Dorsolateral prefrontal cortex (tissue), 122 donors: ENCODE measurements at places on chromosomes 2 and 18.

- no peak for DNase-seq
These were observed 35.8 kb upstream of the GRB14 start for GRCh38 chr2:164657129-164657528.

GRCh38 chr18:38786906-38787305, 1221.3 kb upstream of the CELF4 start:
- no peak for DNase-seq

DNA sequence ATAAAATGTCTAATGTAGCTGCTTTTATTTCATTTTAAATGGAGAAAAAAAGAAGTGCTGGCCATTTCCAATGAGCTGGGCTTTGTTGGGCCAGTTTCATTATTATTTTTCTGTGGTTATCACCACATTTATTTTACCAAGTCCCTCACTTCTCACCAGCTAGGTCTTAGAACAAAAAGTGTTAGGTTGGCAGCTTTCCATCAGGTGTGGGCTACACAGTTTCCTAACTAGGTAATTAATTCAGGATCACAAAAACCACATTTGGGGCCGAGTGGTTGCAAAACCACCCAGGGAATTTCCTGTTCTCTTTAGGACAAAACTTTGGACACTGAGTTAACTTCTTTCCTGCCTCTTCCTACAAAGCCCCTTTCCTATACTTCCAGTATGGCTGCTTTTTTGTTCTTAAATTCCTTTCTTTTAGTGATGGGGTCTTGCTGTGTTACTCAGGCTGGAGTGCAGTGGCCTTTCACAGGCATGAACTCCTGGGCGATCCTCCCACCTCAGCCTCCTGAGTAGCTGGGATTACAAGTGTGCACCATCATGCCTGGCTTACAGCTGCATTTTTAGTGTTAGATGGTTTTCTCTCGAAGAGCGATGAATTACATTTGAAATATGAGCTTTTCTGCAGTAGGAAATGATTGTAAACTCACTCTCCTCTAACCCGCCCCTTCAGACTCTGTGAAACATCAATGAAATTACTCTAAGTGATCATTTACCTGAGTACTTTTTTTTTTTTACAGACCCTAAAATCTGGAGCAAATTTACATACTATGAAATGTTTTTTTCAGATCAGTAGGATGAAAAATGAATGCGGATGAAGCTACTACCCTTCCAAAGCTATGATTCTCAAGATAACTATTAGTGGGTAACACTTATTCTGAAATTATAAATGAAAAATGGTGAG, 2.6 kb upstream of the ZFP36L2 start:
- no peak for DNase-seq

GRCh38 chr2:69200107-69200520, 186.9 kb downstream of the GFPT1 start:
- no peak for DNase-seq

GRCh38 chr2:72289283-72289682, 141.6 kb upstream of the CYP26B1 start:
- DNase-seq: no peak

GRCh38 chr2:237685408-237685807, 58.0 kb downstream of the LRRFIP1 start:
- DNase-seq: no peak

- DNase-seq: no peak
These were observed 145.8 kb downstream of the LAMA3 start for GRCh38 chr18:23835091-23835490.

- no peak for DNase-seq
These were observed 84.4 kb downstream of the TPGS2 start for GRCh38 chr18:36744261-36744876.

GRCh38 chr2:151470556-151470955, 60.9 kb downstream of the RIF1 start:
- no peak for DNase-seq

DNA sequence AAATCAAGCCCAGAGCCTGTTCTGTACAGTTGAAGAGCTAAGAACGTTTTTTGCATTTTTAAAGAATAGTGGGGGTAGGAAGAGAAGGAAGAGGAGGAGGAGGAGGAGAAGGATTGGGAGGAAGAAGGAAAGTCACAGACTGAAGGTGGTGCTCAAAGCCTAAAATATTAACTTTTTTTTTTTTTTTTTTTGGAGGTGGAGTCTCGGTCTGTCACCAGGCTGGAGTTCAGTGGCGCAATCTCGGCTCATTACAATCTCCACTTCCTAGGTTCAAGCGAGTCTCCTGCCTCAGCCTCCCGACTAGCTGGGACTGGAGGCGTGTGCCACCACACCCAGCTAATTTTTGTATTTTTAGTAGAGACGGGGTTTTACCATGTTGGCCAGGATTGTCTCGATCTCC, 18.3 kb upstream of the KLHL29 start:
- DNase-seq: no peak

DNA sequence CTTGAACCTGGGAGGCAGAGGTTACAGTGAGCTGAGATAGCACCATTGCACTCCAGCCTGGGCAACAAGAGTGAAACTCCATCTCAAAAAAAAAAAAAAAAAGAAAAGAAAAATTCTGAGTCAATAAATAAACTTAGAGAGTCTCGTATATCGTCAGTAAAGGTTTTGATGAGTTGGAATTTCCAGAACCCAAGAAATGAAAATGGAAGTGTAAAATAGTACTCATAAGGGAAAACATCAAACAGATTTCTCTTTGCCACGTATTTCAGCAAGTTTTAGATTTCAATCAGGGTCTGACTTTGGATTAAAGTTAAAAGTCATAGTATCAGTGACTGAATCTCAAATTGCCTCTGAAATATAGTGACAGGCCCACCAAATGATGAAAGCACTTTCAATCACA, 71.4 kb upstream of the SPOPL start:
- DNase-seq: no peak

GRCh38 chr2:241070811-241071676, 31.0 kb downstream of the MTERF4 start:
- no peak for DNase-seq

- no peak for DNase-seq
These were observed 4.7 kb downstream of the D2HGDH start for GRCh38 chr2:241739177-241739576.

GRCh38 chr2:132991471-132992045, 321.6 kb upstream of the LYPD1 start:
- no peak for DNase-seq

- DNase-seq: no peak
These were observed 32.4 kb downstream of the ASB1 start for GRCh38 chr2:238459081-238459629.

DNA sequence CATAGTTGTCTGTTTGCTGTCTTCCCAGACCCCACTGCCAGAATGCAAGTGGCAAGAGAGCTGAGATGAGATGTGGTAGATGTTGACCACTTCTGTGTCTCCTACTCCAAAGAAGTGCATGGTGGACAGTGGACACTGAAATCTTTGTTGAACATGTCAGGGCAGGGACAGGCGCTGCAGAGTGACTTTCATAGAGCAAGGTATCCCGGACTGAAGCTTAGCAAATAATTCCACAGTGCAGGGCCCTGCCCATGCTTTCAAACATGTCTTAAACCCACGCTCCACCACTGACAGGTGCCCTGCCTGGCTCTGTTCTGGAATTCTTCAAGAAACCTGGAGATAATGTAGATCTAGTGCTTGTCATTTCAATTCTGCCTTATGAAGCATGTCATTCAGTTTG, 470.5 kb upstream of the ID2 start:
- no peak for DNase-seq

DNA sequence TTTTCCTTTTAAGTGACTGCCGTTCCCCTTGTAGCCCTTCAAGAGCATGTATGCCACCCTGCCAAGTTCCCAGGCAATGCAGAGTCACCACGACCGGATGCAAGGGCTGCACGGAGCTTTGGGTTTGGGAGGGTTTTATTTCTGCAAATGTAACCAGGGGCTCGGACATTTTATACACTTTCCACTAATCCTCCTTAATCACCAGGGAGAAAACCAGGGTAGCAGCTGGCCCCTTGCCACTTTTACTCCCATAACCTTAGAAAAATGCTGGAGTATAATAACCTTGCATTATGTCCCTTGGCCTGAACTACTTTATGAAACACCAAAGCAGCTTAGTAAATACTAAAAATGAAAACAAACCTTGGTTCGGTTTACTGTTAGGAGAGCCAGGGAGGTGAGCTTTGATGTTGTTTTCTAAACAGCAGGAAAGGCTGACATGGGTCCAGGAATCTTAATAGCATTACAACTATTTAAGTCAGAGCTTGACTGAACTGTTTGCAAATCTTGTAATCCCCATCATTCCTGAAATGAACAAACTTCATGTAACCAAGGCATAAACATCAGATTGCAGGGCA, 152.8 kb upstream of the RIOK3 start:
- DNase-seq: no peak

GRCh38 chr18:44526705-44527415, 153.8 kb upstream of the SETBP1 start:
- no peak for DNase-seq

GRCh38 chr2:237464757-237465391, 22.2 kb upstream of the MLPH start:
- DNase-seq: no peak

DNA sequence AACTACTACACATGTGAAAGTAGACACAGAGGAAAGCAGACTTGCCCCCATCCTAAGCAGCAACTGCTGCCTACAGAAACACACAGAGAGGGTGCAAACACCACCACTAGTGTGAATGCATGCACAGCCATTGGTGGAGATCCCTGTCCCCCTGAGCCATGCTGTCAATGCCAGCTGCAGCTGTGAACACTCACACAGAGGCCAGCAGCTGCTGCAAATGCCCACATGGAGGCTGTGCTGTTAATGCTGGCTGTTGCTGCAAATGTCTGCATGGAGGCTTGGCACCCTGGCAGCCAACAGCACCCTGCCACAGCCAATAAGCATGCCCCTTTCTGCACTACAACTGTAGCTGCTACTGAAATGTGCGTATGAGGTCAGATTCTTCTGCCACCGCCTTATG, 355.0 kb downstream of the LNPK start:
- DNase-seq: no peak

DNA sequence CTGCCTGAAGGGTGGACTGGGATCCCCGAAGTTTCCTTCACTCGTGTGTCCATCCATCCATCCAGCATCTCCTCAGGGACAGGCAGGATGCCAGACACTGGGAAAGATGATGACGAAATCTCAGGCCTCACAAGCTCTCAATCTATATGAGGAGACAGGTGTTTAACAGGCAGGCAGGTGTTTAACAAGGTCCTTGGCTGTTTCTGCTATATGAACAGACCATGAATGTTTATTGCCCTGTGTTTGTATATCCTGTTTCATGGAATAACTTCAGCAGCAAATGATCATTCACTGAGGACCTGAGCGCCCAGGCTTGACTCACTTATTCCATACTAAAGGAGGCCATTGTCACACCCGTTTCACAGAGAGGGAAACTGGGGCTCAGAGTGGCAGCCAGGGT, 685.8 kb upstream of the HS6ST1 start:
- DNase-seq: no peak

- DNase-seq: no peak
These were observed 343.3 kb downstream of the CYP26B1 start for GRCh38 chr2:71804281-71804751.

GRCh38 chr2:163737190-163737439, 1.3 kb upstream of the FIGN start:
- DNase-seq: no peak

DNA sequence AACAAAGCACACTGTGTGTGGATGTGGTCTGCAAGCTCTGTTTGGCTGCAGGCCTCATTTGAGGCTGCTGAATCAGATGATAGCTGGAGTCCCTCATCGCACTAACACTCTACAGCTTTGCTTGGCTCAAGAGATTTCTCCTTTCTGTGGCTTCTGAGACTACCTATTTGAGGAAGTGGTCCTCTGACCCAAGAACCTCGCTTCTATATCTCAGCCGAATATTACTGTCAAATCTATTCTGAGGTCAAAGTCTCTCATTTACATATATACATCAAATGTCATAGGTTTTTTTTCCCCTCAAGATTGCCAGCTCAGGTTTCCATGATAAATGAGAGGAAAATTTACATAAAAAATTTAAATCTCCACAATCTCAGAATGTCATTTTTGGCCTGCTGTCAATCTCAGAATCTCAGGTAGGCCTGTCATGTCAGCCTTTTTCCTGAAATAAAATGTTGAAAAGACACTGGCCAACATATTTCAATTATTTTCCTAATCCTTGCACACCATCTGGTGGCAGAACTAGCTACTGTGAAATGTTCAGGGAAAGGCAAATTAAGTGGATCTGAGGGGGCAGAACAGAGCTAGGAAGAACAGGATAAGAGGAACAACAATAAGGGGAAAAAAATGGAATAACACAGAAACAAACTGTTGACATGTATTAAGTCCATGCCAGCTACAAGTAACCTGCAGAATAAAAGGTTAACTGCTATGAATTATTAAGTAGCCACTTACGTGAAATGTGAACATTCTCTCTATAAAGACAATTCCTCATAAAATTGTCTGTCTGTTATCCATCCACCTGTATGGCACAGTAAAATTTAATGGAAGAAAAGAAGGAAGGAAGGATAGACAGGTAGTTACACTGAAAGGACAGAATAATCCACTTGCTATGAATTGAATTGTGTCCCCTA, 39.3 kb downstream of the AP1S3 start:
- DNase-seq: no peak

- DNase-seq: no peak
These were observed 4.7 kb downstream of the CYTIP start for GRCh38 chr2:157438863-157439823.

- peak; percentile 51 for DNase-seq
These were observed 1.7 kb downstream of the TBC1D8 start for GRCh38 chr2:101149241-101150192.

GRCh38 chr2:37602040-37602439, 69.4 kb downstream of the CDC42EP3 start:
- DNase-seq: no peak

- DNase-seq: no peak
These were observed 16.2 kb upstream of the ZCCHC2 start for GRCh38 chr18:62506495-62507143.

- no peak for DNase-seq
These were observed 104.5 kb upstream of the TAF1B start for GRCh38 chr2:9738535-9739496.

- no peak for DNase-seq
These were observed 99.4 kb upstream of the PID1 start for GRCh38 chr2:229370509-229370908.

DNA sequence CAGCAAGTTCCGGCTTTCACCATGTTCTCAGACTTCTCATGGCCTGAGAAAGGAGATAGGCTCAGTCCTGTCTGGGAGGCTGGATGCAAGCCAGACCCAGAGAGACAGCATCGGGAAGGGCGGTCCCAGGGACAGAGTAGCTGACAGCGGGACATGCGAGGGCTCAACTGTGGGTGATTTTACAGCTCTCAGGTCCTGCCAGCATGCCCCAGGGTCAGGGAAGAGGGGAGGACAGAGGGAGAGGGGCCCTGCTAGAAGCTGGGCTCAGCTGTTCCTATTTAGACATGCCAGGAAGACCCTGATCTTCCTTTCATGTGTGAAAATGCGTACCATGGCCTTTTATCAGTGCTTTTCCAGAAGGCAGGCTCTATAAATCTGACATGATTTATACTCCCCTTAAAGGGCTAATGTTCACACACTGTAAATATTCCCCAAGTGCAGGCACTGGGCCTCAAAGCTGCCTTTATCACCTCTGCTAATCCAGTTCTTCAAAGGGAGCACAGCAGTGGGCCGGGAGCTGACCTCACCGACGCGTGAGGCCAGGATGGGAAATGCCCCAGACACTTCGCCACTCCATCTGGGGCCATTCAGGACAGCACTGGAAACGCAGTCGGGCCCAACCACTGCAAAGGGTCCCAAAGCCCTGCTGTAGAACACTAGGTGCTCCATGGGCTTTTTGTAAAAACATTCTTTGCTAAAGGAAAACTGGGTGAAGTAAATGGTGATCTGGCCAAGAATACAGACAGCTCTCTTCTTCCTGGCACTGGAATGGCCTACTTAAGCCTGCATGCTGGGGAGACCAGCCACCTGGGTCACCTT, 96.1 kb upstream of the LMAN1 start:
- no peak for DNase-seq

GRCh38 chr2:178550352-178550751, 70.1 kb downstream of the PLEKHA3 start:
- no peak for DNase-seq
